EH (cell line): ENCODE measurements at places on chromosomes 7 and 10.

DNA sequence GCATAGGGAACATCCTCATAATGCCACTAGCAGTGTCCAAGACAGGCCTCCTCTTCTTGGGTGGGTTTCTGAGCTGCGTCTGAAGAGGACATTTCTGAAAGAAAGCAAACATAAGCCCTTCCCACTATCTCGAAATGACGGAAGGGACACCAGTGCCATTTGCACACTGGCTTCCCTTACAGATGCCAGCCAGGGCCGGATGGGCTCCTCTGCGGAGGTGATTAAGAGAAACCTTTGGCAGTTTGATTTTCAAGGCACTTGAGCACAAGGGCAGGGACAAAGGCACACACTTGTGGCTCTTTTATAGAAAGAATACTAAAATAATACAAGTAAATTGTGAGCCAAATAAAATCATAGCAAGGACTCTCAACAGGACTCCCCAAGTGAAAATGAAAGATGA lies 106.6 kb upstream of the CELF2 start:
- DNase-seq: no peak

GRCh38 chr10:119222966-119223386 lies 15.6 kb downstream of the GRK5 start:
- DNase-seq: no peak

DNA sequence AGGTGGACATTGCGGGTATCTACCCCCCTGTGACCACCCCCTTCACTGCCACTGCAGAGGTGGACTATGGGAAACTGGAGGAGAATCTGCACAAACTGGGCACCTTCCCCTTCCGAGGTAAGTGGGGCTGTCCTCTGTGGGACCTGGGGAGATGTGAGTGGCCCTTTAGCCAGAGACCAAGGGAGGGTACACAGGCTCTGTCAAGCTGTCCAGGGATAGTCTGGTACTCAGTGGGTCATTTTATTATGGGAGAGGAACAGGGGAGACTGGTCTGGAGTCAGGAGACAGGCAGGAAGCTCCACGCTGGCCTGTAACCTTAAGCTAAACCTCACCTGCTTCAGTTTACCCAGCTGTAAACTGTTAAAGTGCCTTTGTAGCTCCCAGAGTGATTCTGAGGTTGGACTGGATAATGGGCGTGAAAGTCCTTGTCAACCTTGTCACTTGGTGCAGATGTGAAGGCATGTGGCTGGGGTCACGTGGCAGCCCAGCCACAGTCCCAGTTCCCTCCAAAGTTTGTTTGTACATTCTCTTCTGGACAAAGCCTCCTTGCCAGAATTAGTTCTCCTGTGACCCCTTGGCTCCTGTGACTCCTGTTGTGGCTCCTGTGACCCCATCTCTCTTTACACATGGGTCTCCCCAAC lies 729 bp downstream of the HOGA1 start:
- no peak for DNase-seq

DNA sequence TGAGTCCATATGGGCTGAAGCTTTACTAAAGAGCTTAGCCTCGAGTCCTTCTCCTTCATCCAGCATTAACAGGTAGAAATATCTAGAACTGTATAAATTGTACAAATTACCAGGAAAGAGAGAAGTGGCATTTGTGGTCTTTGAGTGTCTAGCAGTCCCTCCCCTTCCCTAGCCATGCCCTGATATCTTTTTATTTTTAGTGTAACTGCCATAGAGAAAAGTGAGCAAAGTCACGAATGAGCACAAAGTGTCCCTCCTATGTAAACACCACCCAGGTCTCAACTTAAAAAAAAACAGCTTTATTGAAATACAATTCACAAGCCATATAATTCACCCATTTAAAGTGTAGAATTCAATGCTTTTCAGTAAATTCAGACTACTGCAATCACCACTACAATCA lies 339.0 kb upstream of the ZMIZ1 start:
- DNase-seq: no peak
